ENCODE measurements at places on chromosomes 12 and 14. TPM values are rescaled to one million over a fixed set of nuclear protein-coding genes. Genes with fewer than 3 reads are reported as not detected.

TDG gene
- total RNA-seq: 22.6 TPM

TAS2R9 gene
- total RNA-seq: not detected

GRCh38 chr14:51432302-51432948 lies 192.4 kb downstream of the TMX1 start:
- DNase-seq: no peak

DNA sequence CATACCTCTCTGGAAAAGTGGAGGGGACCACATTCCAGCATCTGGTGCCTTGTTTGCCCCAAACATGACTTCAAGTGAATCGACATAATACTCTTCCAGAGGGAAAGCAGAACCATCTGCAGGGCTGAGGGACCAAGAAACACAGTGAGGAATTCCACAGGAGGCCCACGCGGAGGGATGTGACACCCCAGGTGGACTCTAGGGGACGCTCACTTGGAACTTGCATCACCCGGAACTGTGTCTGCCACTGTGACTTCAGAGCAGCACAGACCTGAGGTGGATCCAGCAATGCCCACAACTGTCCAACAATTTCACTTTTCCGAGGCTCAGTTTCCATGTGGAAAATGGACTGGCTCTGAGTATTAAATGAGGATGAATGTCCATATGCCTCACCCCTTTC lies 14.3 kb upstream of the CLMN start:
- no peak for DNase-seq

DNA sequence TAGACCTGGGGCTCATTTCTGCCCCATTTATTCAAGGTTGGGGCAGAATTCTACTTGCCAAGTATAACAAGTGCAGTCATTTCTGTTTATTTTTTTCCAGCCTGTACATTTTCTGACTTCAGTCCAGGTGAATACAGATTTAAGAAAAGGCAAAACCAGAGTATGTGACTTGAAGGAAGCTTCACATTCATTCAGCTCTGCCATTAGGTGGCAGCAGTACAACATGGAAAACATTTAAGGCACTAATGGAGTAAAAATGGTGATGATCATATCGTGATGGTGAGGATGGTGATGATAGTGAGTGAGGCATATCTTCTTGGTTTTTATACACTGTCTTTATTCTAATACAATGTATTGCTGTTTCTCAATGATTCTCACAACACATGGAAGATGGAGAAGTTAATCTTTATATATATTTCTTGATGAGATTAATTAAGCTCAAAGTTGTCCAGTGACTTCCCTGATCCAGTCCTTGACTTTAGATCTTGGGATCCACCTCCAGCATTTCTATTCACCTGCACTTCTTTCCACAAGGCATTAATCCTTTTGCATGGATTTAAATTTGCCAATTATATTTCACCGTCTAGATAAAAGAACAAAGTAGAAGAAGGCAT lies 176.7 kb upstream of the SEL1L start:
- DNase-seq: no peak

- DNase-seq: no peak
Observed at GRCh38 chr14:75662966-75663365, 1.9 kb downstream of the TTLL5 start.

- DNase-seq: no peak
Observed at GRCh38 chr12:5914387-5915149, 30.5 kb downstream of the ANO2 start.

Measured in stomach (tissue), 19 donors.